ENCODE measurements at places on chromosomes 11 and 22. TPM values are rescaled to one million over a fixed set of nuclear protein-coding genes. Genes with fewer than 3 reads are reported as not detected.

- H3K4me3 ChIP-seq = no peak overlapping the region
- no peak overlapping the region for H3K27ac ChIP-seq
Observed at GRCh38 chr11:21653951-21654421, 538.9 kb upstream of the ANO5 start.

GRCh38 chr11:61345954-61346843 lies 13.2 kb downstream of the TKFC start:
- no peak for DNase-seq
- no peak overlapping the region for H3K27ac ChIP-seq
- no peak overlapping the region for H3K4me3 ChIP-seq
- H3K36me3 ChIP-seq = peaks cover 4% of the 10 kb centered on the region
- H3K27me3 ChIP-seq = no peaks in the 10 kb centered on the region
- H3K4me1 ChIP-seq = no peaks in the 10 kb centered on the region

DNA sequence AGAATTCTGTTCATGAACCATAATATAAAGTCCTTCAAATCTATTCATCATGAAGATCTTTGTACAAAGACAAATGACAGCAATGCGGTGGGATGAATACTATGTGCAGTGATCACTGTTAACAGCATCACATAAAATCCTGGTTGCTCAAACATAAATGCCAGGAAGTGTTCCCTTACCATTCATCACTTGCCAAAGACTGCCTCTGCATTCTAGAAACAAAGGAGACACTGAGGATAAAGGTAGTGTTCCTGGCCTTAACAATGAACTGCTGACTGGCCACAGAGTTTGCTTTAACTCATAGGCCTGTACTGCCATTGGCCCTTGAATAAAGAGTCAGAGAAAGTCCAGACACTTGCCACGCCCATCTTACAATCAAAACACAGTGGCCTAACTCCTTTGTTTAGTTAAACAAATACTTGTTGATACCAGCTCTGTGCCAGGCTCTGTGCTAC lies 29.5 kb downstream of the C2CD3 start:
- DNase-seq = no peak
- no peaks in the 10 kb centered on the region for H3K27me3 ChIP-seq
- H3K4me1 ChIP-seq = no peaks in the 10 kb centered on the region
- H3K36me3 ChIP-seq = no peaks in the 10 kb centered on the region

GRCh38 chr11:114812733-114813132 lies 134.4 kb downstream of the NXPE2 start:
- no peak overlapping the region for H3K27ac ChIP-seq
- H3K36me3 ChIP-seq = no peaks in the 10 kb centered on the region
- no peak overlapping the region for H3K4me3 ChIP-seq
- DNase-seq = no peak

GRCh38 chr11:86669424-86669823 lies 3.0 kb downstream of the ME3 start:
- H3K27me3 ChIP-seq = peaks cover 8% of the 10 kb centered on the region
- H3K27ac ChIP-seq = no peak overlapping the region
- no peaks in the 10 kb centered on the region for H3K4me1 ChIP-seq

DNA sequence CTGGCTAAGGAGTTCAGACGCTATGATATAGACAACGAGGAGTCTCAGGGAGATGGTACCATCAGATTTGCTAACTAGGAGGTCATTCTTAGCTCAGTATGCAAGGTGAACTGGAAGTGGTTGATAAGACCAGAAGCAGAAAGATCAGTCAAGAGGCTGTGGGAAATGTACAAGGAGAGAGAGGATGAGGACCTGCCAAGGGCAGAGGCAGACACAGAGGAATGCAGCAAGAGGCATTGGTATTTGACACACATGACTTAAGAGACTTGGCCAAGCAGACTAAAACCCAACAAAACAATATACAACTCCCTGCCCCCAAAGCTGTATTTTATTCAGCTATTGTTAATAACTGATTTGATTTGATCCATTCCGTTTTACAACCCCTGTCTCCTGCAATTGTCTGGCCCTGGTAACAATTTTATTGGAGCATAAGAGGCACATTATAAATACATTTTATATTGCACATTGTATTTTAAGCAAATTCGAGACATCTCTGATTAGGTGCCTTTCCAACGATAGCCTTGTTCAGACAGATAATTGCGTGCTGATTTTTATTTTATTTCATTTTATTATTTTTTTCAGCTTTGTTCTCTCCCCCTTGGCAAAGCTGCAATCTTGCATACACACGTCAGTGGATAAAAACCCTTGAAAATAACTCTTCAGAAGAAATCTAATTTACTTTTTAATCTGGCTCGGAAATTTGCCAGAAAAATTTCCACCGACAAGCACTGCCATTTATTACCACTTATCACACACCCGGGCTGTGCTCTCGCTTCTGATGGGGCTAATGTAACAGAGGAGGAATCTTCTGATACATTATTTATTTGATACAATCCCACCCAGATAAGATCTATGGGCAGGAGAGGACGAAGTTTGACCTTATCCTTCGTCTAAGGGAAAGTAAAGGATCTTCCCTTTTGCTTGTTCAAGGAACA lies 237.8 kb downstream of the NXPE2 start:
- no peak for DNase-seq
- no peaks in the 10 kb centered on the region for H3K36me3 ChIP-seq
- no peak overlapping the region for H3K27ac ChIP-seq
- H3K4me1 ChIP-seq = no peaks in the 10 kb centered on the region
- no peak overlapping the region for H3K4me3 ChIP-seq

DNA sequence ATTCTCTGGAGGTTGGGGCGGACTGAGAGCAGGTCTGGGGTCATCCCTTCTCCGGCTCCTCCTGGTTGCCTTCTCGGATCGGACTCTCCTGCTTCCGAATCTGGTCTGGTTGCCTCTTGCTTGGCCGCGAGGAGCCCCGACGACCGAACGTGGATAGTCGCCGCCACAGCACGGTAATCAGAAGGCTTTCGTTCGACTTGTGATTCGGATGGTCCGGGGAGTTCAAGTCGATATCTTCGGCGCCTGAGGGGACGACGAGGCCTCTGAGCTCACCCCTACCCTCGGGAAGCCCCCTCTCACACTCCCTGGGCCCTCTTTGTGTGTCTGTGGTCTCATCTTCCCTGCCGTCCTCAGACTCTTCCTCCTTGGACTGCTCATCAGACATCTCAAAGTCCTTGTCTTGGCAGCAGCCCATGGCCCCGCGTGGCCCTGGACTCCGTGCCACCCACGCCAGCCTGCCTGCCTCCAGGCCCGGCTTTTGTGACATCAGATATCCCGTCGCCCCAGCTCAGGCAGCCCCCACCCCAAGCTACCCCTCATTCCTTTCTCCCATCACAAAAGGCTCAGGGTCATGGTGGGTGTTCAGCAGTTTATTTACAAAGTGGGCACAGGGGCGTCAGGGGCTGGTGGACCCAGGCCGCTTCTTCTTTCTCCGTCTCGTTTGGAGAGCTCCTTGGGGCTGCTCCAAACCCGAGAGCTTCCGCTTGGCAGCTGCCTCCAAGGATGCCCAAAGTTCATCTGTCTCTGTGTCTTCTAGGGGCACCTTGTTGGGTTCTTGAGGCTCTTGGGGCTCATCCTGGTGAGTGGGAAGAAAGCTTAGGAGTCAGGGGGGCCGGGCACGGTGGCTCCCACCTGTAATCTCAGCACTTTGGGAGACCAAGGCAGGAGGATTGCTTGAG lies at the start of gene TEX54:
TEX54 (minus strand) TSS at position 506 of the 899 bp plus-strand sequence.
- no peak for DNase-seq
- H3K36me3 ChIP-seq = peaks cover 15% of the 10 kb centered on the region
- peak within 1 kb of the TSS; percentile 84 for H3K27ac ChIP-seq
- H3K4me3 ChIP-seq = peak within 1 kb of the TSS; percentile 99
- H3K4me1 ChIP-seq = peaks cover 8% of the 10 kb centered on the region

- no peak for DNase-seq
- H3K4me3 ChIP-seq = peak overlapping the region; percentile 97
- H3K27me3 ChIP-seq = peaks cover 9% of the 10 kb centered on the region
- H3K4me1 ChIP-seq = peaks cover 10% of the 10 kb centered on the region
Observed at GRCh38 chr11:64723907-64724862, 1.2 kb upstream of the NRXN2 start.

GRCh38 chr11:109512249-109512648 lies 90.3 kb downstream of the C11orf87 start:
- no peak overlapping the region for H3K4me3 ChIP-seq
- no peak for DNase-seq
- no peaks in the 10 kb centered on the region for H3K36me3 ChIP-seq
- H3K4me1 ChIP-seq = no peaks in the 10 kb centered on the region
- H3K27ac ChIP-seq = no peak overlapping the region

- no peaks in the 10 kb centered on the region for H3K4me1 ChIP-seq
- no peak for DNase-seq
- H3K27me3 ChIP-seq = no peaks in the 10 kb centered on the region
- H3K36me3 ChIP-seq = no peaks in the 10 kb centered on the region
- H3K4me3 ChIP-seq = no peak overlapping the region
- no peak overlapping the region for H3K27ac ChIP-seq
Observed at GRCh38 chr11:75632962-75633361, 35.9 kb downstream of the MAP6 start.

DNA sequence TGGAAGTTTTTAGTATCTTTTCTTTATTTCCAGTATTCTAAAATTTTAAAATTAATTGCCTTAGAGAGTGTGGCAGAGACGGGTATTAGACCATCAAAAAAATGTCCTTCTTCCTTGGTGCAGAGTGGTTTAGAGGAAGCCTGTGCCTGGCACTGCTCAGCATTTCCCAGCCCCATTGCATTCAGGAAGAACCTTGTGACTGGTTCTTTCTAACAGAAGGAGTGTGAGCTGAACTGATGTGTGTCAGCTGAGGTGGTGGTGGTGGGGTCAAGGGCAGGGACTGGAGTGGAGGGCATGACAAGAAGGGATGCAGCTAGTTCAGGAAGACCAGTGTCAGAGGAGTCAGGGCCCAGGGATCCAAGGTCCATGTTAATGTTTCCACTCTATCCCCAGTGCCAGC lies 58.7 kb upstream of the FDX1 start:
- peaks cover 32% of the 10 kb centered on the region for H3K4me1 ChIP-seq
- no peaks in the 10 kb centered on the region for H3K36me3 ChIP-seq
- H3K4me3 ChIP-seq = no peak overlapping the region
- no peak for DNase-seq
- no peaks in the 10 kb centered on the region for H3K27me3 ChIP-seq

GRCh38 chr11:108797578-108798100 lies 132.8 kb downstream of the DDX10 start:
- H3K27ac ChIP-seq = no peak overlapping the region
- H3K4me3 ChIP-seq = no peak overlapping the region
- no peaks in the 10 kb centered on the region for H3K4me1 ChIP-seq

DNA sequence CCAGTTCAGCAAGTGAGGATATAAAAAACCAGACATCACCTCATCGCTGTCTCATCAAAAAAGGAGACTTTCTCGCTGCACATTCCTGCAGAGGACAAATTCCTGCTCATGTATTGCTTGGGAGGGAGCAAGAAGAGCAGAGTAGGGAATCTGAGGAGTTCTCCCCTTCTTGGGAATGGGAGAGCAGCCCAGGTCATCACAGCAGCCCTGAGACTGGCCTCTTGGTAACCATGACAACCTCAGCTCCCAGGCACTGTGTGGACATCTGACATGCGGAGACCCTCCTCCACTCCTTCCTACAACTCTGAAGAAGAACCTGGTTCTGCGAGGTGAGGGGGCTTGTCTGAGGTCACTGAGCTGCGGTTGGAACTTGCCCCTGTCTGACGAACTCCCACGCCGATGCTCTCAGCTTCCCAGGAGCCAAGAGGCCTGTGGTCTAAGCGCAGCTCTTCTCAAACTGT lies 17.9 kb downstream of the RFPL1 start:
- no peaks in the 10 kb centered on the region for H3K4me1 ChIP-seq
- no peaks in the 10 kb centered on the region for H3K36me3 ChIP-seq
- no peak overlapping the region for H3K4me3 ChIP-seq

DNA sequence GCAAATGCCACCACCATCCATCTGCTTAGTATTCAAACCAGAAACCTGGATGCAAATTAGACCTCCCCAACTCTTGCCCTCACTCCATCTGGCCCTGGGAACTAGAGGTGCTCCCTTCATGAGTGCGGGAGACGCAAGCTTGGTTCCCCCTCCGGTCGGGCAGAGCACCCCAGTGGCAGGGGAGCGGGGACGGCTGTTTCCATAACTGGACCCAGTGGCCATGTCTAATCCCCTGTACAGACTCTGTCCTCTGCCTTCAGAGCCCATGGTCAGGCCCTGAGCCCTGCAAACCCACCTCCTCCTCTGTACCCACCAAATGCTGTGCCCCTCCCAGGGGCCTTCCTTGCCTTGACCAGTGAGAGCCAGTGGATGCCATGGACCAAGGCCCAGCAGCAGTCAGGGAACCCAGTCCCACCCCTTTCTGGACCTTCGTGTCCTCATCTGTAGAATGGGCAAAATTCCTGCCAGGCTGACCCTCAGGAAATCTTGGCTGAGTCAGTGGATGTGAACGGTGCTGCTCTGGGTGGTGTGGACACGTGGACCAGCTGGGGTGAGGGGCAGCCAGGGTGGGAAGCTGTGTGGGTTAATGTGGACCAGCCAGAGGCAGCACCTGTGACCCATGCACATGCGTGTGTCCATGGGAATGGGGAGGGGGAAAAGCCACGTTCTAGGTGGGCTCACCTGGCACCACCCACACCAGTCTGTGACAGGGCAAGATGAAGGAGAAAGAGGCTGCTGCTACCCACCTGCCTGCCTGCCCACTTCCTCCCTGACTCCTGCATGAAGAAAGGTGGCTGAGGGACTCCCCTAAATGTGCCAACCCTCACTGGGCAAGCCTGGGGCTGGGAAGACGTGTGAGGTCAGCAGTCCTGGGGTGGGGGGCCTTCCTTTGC lies 72.8 kb downstream of the LRRC32 start:
- no peaks in the 10 kb centered on the region for H3K27me3 ChIP-seq
- no peak overlapping the region for H3K27ac ChIP-seq
- no peaks in the 10 kb centered on the region for H3K36me3 ChIP-seq
- no peak for DNase-seq
- H3K4me1 ChIP-seq = no peaks in the 10 kb centered on the region

DNA sequence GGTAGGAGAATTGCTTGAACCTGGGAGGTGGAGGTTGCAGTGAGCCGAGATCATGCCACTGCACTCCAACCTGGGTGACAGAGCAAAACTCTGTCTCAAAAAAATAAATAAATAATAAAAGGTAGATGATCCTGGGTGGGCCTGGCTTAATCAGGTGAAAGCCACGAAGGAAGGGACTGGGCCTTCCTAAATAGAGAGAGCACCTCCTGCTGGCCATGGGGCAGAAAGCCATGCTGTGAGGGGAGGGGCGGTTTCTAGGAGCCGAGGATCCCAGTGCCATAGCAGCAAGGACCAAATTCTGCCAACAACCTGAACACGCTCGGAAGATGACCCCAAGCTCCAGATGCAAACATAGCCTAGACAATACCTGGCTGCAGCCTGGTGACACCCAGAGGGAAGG lies 24.5 kb upstream of the DGKZ start:
- H3K4me3 ChIP-seq = no peak overlapping the region
- peaks cover 9% of the 10 kb centered on the region for H3K4me1 ChIP-seq
- no peaks in the 10 kb centered on the region for H3K27me3 ChIP-seq
- no peak overlapping the region for H3K27ac ChIP-seq

GRCh38 chr11:1459219-1459575 lies 27.4 kb downstream of the MOB2 start:
- H3K4me3 ChIP-seq = no peak overlapping the region
- DNase-seq = no peak
- no peaks in the 10 kb centered on the region for H3K36me3 ChIP-seq
- H3K27me3 ChIP-seq = no peaks in the 10 kb centered on the region

GRCh38 chr11:119671051-119671450 lies 57.9 kb downstream of the NECTIN1 start:
- no peaks in the 10 kb centered on the region for H3K27me3 ChIP-seq
- H3K27ac ChIP-seq = no peak overlapping the region
- no peak for DNase-seq
- H3K4me1 ChIP-seq = peaks cover 29% of the 10 kb centered on the region
- H3K36me3 ChIP-seq = peaks cover 2% of the 10 kb centered on the region
- no peak overlapping the region for H3K4me3 ChIP-seq

- no peak overlapping the region for H3K4me3 ChIP-seq
- no peaks in the 10 kb centered on the region for H3K36me3 ChIP-seq
- H3K27me3 ChIP-seq = peaks cover 22% of the 10 kb centered on the region
- H3K27ac ChIP-seq = no peak overlapping the region
Observed at GRCh38 chr11:46336563-46337180, 10.6 kb upstream of the DGKZ start.

Gene ELF5
- not detected for polyA plus RNA-seq

Gene OR56B4
- not detected for polyA plus RNA-seq

Gene DKK3
- polyA plus RNA-seq = 0.11 TPM

Measured in GM12878 (cell line).